ENCODE measurements at places on chromosomes 3 and 15.

GRCh38 chr3:122100591-122101463 lies 45.7 kb downstream of the CD86 start:
- peak; percentile 69 for DNase-seq

DNA sequence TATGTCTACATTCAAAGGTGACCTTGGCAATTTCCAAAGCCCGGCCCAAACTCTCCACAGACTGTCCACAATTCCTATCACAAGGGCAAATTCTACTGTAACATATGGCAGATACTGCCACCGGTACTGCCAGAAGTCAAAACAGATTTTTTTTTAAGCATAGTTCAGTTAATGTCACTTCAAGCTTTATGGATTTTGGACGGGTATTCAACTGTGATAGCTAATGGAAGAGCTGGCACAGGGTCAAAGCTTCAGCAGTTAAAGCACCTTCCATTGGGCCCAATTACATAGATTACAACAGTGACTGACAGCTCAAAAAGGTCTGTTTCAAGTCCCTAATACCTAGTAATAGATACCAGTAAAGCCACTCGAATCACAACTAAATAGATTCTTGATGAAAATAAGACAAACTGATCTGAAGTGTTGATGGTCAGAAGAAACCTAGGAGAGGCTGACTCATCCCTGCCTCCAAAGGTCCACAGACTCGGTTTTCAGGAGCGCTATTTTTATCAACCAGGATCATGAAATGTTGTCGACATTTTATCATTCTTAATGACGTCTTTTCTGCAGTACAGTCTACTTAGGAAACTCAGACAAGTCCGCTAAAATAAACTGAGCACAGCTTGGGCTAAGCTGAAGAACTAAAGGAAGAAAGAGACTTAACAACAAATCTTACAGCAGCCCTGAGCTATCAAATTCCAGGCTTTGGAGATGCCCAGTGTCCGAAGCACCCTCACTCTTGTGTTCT lies 38.7 kb downstream of the ANXA2 start:
- DNase-seq, result no peak

- DNase-seq, result no peak
Observed at GRCh38 chr3:40192628-40193027, 116.9 kb upstream of the EIF1B start.

DNA sequence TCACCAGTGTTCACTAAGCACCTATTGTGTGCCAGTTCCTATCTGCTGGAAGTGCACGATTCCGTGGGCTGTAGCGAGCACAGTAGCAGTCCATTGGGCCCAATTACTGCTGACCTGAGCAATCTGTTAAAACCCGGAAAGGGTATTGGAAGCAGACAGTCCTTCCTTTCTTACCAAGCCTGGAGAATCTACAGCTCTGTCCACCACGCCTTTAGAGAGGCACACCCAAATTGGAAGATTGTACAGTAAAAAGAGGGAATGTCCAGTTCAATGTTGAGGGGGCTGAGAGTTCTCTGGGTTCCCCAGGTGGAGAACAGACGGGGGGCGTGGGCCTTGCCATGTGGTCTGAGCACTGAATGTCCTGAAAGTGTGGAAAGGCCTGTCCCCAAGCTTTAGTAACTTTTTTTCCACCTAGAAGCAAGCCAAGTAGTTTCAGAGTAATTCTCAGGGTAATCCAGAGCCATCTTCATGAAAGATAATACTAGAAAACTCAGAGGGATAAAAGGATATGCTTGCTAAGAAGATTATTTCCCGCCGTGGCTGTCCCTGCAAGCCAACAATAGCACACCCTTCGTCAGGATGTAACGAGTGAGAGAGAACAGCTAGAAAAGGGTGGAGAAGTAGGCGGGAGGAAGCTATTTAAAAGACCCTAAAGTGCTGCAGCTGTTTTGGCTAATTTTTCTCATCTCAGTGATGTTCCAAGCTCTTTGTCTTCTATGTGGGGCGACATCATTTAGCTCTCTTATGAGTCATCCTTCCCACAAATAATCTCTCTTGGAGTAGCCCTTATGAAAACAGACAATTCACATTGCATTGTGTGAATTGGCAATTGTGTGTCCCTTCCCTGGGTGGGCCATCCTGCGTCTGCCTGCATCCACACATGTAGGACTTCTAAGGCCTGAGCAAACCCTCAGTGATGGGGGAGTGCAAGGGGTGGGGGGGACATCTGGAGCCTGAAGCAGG lies 181.0 kb downstream of the ATG7 start:
- DNase-seq, result peak; percentile 69

DNA sequence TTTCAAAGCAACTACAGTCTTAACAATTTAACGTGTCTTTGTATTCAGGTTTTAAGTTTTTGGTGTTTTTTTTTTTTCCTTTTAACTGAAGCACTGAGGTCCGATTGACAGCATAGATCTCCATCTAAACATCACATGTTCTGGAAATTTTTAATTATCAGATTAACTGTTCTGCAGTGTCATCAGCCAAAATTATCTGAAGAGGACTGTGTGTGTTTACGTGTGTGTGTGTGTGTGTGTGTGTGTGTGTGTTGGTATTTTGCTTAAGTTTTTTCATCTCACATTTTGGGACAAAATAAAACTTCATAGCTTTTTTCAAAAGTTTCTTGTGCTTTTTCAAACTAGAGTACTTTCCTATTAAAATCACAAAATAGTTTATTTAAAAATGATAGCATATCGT lies 1.8 kb downstream of the PIK3CA start:
- DNase-seq, result no peak

DNA sequence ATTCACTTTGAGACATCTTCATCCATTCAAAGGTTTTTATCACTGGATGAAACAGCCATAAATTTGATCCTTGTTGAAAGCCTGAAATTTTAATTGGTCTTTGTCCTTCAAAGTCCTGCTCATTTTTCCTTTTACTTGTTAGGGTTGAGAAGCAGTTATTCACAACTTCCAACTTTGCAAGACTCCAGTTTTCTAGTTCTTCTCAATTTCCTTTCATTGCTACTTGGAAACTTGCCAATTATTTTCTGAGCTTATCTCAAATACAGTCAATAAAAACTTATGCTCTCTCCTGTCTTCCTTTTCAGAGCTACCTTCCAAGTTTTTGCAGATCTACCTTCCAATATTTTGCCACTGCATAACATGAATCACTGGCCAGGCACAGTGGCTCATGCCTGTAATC lies 23.7 kb upstream of the CD276 start:
- no peak for DNase-seq

Measured in MV-4-11 (cell line).